ENCODE measurements at places on chromosomes 4 and X.
A peak's percentile ranks its signal among the peaks of the same experiment; 100 is the strongest.

GRCh38 chr4:120902925-120903324 is 19.6 kb downstream of the PRDM5 start:
- DNase-seq, result no peak

GRCh38 chr4:954211-955020 is 19.0 kb downstream of the DGKQ start:
- no peak for DNase-seq

- DNase-seq, result peak; percentile 5
Measured at GRCh38 chr4:147019091-147019490, 73.4 kb upstream of the TTC29 start.

GRCh38 chr4:40190019-40190418 is 6.8 kb upstream of the RHOH start:
- peak; percentile 71 for DNase-seq

DNA sequence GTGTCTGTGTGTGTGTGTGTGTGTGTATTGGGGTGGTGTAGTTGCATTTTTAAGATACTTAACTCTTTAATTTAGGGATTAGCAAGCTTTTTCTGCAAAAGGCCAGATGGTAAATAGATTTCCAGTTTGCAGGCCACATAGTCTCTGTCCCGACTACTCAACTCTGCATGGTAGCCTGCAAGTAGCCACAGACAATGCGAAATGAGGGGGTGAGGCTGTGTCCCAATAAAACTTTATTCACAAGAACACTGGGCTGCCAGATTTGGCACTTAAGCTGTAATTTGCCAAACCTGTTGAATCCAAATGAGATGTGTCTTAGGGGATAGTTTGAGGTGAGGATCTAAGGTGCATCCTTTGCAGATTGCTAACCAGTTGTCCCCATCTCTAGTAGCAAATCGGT is 6.8 kb downstream of the ATP2B3 start:
- no peak for DNase-seq

GRCh38 chrX:45445745-45446412 is 245.2 kb upstream of the DIPK2B start:
- no peak for DNase-seq

All from NCI-H345 (cell line).